Ascending aorta (tissue), 2 donors: ENCODE measurements at places on chromosomes 6 and 20.

DNA sequence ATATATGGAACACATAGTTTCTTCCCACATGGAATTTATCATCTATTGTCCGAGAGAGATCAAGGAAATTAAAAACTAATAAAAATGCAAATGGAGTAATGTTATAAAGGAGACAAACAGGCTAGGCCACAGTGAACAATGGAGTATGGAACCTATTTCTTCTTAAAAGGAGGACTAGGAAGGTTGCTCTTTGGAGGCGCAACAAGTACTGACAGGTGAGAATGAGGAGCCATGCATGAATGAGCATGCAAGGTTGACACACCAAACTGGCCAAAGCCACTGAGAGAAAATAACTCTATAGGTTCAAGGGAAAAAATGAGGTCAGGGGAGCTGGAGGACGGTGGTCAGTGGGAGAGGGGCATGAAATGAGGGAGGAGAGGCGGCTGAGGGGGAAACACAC, 40.9 kb downstream of the PSMB1 start:
- DNase-seq, result no peak

DNA sequence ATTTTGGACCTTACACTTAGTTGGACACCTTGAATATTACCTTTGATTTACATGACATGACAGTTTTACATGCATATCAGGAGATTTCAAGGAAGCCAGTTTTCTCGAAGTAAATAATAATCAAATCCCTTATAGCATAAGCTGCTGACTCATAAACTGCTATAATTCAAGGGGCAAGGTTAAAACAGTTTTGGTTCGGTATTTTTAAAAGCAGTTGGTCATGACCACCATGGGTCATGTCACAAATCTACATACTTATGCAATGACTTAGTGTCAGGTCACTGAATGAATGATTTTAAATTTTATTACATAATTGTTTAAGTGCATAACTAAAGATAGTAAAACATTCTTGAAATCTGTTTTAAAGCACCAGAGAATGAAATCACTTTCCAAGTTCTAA, 158.0 kb downstream of the DST start:
- DNase-seq, result no peak

DNA sequence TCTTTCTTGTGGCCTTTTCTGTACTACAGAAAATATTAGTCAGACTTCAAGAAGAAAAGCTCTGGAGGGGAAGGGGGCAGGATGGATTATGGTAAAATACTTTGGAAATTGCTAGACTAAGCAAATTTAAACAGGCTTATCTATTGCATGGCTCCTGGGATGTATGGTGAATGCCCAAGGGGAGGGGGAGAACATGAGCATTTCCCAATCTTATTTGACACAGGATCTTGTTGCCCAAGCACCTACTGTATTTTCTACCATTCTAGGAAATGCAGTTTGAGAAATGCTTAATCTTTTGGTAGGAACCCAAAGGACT, 86.1 kb upstream of the LAMP5 start:
- no peak for DNase-seq

GRCh38 chr6:3966426-3966825, 112.5 kb downstream of the FAM217A start:
- DNase-seq, result no peak

- no peak for DNase-seq
These were observed 139.1 kb upstream of the KCNG1 start for GRCh38 chr20:51162015-51162414.

DNA sequence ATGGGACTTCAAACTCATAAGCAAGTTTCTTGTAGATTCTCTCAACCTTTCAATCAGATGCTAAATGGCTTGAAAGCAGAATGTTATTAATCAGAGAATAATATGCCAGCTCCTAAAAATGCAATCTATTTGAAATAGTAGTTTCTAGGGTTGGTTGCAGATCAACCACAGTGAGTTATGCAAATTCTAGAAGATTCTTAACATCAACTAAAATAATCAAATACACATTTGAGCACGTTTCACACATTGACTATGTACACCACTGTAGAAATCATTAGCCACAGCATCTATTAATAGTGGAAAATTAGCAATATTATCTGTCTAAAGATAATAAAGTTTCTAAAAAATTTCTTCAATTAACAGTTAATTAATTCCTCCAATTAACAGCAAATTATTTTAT, 141.9 kb upstream of the GJE1 start:
- DNase-seq, result no peak

DNA sequence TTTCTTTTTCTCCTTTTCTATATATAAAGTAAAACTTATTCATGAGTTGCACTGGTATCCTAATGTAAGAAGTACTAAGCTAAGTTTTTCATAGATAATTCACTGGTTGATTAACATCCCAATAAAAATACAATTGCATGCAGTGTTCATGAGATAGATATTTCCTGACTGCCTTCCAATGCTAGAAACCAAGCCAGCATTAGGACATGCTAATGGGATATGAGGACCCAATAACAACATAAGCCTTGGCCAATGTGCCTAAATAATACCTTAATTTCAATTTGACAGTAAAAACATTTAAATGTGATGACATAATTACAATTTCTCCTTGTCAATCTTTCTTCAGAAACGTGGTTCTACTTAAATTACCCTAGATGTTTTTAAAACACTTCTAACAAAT, 152.7 kb downstream of the RNGTT start:
- DNase-seq, result no peak

DNA sequence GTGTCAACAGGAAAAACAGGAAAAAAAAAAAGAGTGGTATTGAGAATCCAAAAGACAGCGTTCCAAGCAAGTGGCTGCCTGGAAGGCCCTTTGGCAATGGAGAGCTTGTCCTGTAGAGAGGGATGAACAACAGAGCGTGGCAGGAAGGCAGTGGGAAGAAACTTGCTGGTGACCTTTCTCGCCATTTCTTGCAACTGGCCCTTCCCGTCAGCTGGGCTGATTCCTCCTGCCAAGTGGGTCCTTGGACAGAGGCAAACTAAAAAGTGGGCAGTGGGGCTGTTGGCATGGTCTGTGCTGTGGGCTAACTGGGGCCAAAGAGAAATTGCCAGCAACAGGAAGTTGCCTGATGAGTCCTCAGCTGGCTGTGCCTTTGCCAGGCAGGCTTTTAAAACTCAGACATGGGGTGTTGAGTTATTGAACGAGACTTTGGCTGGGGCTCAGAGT, 43.9 kb upstream of the CLDN20 start:
- no peak for DNase-seq

DNA sequence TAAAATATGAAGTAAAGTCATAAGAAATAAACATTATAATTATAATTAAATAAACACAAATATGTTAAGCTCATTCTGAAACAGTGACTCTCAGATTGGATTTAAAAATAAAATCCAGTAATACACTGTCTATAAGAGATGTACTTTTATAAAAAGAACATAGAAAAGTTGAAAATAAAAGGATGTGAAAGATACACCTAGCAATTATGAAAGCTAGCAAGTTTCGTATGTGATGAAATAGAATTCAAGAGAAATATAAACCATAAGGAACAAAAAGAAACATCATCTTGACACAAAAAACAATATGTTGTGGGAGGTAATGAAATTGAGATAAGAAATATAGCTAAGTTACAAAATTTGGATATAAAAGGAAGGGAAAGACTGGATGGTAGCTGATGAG, 128.6 kb upstream of the CNR1 start:
- DNase-seq, result no peak

DNA sequence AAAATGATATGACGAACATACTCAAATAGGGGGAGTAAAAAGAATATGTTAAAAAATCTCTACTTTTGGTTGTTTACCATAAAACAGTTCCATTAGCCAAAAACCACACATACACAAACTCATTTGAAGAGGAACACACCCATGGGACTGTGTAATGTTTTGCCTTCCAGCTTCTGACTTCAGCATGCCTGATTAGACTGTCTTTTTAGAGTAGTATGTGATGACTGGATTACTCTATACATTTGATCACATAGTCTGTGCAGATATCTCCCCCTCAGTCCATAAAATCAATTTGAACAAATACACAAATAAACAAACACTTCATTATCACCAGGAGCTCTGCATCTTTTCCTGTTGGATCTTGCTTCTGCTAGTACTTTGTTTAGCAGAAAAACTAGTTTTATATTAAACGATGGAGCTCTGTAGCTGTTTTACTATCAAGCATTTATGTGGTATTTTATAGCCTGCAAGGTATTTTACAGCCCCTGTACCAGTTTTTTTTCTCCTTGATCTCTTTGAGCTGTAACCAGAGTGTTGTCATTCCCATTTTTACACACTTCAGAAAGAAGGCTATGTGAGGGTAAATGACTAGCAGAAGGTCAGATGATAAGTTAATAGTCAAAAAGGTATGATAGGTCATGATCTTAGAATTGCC, 866.5 kb upstream of the MAP3K7 start:
- no peak for DNase-seq

DNA sequence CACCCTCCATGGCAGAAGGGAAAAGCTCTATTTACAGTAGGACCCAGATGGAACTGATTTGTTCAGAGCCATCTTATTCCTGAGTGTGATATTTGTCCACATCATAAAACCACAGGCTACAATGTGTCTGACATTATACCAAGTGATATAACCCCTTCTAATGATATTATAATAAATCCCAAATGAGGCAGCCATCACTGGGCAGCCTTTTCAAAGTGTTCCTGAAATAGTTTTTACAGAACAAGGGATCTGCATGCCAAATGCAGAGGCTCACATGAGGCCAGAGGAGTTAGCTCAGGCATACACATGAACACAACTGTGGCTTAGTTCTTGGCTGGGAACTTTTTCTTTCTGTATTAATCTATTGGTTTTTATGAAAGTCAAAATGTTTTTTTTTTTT, 207.7 kb downstream of the MAFB start:
- no peak for DNase-seq

- DNase-seq, result no peak
These were observed 908.0 kb downstream of the QKI start for GRCh38 chr6:164322533-164322932.

GRCh38 chr6:159577564-159577963, 115.5 kb downstream of the SOD2 start:
- DNase-seq, result no peak

- DNase-seq, result no peak
These were observed 10.1 kb downstream of the TAB2 start for GRCh38 chr6:149327638-149328037.

DNA sequence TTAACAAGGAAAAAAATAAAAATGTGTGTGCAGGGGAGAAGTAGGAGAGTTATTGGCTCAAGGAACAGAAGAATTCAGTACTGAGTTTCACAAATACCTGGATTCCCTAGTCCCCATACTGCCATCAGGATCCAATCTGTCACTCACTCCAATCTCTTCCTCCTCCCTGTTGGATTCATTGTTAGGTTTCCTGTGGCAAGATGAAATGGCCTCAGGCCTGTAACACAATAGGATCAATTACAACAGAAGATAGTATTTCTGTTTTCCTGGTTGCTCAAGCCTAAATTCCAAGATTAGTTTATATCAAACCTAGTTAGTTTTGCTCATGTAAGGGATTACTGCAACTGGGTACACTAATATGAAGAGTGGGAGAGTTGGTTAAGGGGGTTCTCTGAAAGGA, 24.4 kb downstream of the HCRTR2 start:
- DNase-seq, result no peak

DNA sequence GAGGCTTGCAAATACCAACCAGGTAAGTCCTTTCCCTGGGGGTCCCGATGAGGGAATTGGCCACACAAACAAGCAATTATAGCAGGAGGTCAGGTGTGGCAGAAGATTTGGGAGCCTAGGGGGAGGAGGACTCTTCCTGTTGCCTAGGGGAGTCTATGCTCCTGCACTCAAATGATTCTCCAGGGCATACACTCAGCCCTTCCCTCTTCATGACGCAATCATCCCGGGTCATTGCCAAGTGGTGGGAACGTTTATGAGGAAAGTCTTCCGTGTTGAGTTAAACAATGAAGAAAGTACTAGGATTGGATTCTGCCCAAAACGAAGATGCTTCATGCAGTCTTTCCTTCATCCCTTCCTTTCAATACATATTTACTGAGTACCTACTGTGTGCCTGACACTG, 186.5 kb upstream of the TSHZ2 start:
- no peak for DNase-seq

- DNase-seq, result no peak
These were observed 343.3 kb downstream of the BCKDHB start for GRCh38 chr6:80449726-80450125.

DNA sequence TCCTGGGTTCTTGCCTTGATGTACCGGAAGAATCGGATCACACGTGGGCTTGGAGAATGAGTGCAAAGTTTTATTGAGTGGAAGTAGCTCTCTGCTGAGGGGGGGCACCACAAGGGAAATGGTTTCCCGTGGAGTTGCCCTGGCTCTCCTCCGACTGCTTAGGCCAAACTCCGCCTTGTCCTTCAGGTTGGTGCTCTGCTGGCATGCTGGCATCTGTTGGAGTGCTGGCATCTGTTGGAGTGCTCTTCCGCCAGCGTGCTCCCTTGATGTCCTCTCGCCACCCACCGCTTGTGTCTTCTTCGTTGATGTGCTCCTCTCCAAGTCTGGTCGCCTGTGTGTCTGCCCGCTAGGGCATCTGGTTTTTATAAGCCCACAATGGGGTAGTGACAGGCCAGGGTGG, 317.1 kb upstream of the HSF2 start:
- no peak for DNase-seq

GRCh38 chr6:46676604-46677313, 10.9 kb upstream of the TDRD6 start:
- no peak for DNase-seq

DNA sequence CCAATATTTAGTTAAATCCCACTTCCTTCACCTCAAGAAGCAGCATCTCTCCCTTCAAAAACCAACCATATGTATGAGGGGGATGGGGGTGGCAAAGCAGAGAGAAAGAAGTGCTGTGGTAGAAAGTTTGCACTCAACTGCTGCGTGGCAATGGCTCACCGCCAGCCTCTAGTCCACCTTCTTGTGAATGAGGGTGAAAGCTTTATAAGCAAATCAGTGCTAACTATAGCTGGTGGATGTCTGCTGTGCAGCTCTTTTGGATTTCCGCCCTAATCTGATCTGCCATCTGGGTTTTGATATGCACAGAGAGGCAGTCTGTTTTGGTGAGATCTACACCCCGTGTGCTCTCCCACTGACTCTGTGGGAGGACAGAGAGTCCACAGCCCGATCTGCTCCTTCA, 281.2 kb upstream of the SUPT3H start:
- DNase-seq, result no peak

DNA sequence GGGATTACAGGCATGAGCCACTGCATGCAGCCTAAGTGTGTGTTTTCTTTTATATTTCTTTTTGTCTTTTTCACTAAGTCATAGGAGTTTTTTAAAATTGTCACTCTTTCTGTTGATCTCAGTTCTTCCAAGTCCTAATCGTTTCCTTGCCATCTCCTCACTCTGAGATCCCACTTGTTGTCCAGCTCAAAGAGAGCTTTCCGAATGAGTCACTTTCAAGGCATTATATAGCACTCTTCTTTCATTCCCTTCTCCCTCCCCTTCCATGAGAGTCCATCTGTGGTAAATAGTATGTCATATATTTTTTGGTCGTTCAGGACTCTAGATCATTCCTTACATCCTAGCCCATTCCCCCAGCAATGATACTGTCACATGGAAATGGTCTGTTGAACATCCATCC, 4.3 kb downstream of the VAPB start:
- no peak for DNase-seq

DNA sequence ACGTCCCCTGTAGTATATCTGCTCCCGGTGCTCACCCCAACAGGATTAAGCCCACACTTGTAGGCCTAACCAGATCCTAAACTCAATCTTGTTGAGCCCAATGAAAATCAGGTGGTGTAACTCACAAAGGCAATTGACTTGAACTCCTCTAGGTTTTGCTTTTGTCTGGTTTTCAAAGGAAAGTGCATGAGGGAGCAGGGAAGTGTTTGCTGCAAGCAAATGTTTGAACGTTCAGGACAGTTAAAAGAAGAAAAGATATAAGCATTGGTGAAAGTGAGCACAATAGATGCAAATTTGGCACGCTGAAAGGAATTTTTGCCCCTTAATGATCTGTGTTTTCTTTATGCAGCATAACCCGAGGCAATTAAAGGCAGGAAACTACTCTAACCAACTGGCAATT, 212.6 kb downstream of the PLCB1 start:
- DNase-seq, result no peak
